Ascending aorta (tissue), 2 donors: ENCODE measurements at places on chromosomes 7 and 10. TPM values are rescaled to one million over a fixed set of nuclear protein-coding genes. Genes with fewer than 3 reads are reported as not detected.
A peak's percentile ranks its signal among the peaks of the same experiment; 100 is the strongest.

The GIMAP8 gene
- 28.3 TPM for total RNA-seq

The AOC1 gene
- 0.75 TPM for total RNA-seq

The DGKI gene
- 13.4 TPM for total RNA-seq

The GCC1 gene
- 11.2 TPM for total RNA-seq

The HECW1 gene
- not detected for total RNA-seq

GRCh38 chr7:27235387-27236311, 7.0 kb upstream of the EVX1 start:
- peak overlapping the region; percentile 44 for H3K4me3 ChIP-seq
- H3K27ac ChIP-seq: no peak overlapping the region
- peaks cover 13% of the 10 kb centered on the region for H3K27me3 ChIP-seq
- H3K36me3 ChIP-seq: no peaks in the 10 kb centered on the region
- no peak for DNase-seq

DNA sequence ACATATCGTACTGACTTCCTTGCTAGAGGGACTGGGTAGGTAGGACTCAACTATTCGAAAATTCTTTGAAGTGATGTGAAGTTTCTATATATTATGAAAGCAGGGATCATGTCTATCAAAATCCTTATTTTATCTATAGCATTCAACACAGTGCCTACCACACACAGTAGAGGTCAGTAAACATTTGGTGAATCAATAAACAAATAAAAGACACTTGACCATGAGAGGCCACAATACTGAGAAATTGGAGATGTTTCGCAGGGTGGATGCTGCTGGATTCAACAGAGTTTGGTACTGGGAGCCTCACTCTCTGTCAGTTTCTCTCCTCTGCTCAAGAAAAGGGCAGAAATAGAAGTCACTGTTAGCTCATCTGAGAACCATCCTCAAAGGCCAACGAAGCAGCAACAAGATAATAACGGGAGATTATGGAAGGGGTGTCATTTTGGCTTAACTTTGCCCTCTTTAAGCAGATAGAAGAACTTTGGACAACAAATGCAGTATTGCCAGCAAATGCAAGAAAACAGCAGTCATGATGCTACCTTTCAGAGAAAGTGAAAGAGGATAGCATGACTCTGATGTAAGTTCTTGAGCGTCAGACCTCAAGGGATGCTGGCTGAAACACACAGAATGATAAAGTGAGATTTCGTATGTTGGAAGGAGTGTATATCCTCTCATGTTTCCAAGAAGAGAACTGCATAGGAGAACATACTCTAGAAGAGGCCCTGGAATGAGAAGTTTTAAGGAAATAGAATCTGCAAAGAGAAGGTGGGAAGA, 107.6 kb downstream of the SEMA3E start:
- no peak overlapping the region for H3K4me3 ChIP-seq

DNA sequence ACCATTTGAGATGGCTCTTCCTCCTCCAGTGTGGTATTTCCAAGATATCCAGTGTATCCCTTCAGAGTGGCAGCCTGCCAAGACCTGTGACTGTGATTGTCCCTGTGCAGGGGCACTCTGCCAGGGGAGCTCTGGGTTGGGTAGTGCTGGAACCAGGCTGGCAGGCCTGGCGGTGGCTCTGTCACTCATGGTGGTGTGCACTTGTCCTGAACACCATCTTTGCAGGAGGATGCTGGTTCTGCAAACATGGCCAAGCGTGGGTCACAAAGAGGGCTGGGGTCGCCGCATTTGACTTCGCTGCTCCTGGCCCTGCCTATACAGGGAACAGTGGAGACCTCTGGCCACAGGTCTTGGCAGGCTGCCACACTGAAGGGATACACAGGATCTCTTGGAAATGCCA, 205.2 kb downstream of the PRPF18 start:
- H3K36me3 ChIP-seq: no peaks in the 10 kb centered on the region
- DNase-seq: no peak
- H3K4me1 ChIP-seq: peaks cover 14% of the 10 kb centered on the region
- no peak overlapping the region for H3K27ac ChIP-seq
- H3K4me3 ChIP-seq: no peak overlapping the region
- H3K27me3 ChIP-seq: no peaks in the 10 kb centered on the region

GRCh38 chr10:132148261-132149251, 38.2 kb upstream of the DPYSL4 start:
- H3K36me3 ChIP-seq: no peaks in the 10 kb centered on the region
- no peak overlapping the region for H3K4me3 ChIP-seq
- H3K27ac ChIP-seq: no peak overlapping the region
- no peak for DNase-seq

- no peak overlapping the region for H3K27ac ChIP-seq
- no peaks in the 10 kb centered on the region for H3K36me3 ChIP-seq
- no peaks in the 10 kb centered on the region for H3K27me3 ChIP-seq
- no peaks in the 10 kb centered on the region for H3K4me1 ChIP-seq
These were observed 87.3 kb upstream of the CACUL1 start for GRCh38 chr10:118841881-118842605.

DNA sequence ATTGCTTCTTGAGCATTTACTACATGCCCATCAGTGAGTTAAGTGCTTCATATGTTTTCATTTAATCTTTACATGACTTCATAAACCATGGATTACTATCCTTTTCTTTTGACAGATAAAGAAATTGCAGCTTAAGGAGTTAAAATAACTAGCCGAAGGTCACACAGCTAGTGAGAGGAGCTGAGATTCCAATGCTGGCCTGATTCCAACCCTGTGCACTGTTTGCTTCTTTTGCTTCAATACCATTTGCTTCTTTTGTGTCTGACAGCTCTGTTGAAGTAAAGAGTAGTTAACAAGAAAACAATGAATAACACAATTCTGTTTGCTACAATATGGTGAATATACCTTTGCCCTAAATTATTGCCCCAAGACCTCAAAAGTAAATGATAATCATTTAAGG, 132.4 kb downstream of the GRM3 start:
- no peaks in the 10 kb centered on the region for H3K27me3 ChIP-seq
- no peak overlapping the region for H3K4me3 ChIP-seq
- H3K27ac ChIP-seq: no peak overlapping the region
- no peak for DNase-seq

- H3K4me1 ChIP-seq: no peaks in the 10 kb centered on the region
- no peak overlapping the region for H3K27ac ChIP-seq
- DNase-seq: no peak
- H3K36me3 ChIP-seq: no peaks in the 10 kb centered on the region
- H3K27me3 ChIP-seq: no peaks in the 10 kb centered on the region
These were observed 386.5 kb upstream of the PFKP start for GRCh38 chr10:2680821-2681220.

GRCh38 chr7:146874722-146875121, 758.1 kb downstream of the CNTNAP2 start:
- H3K4me3 ChIP-seq: no peak overlapping the region
- no peaks in the 10 kb centered on the region for H3K36me3 ChIP-seq
- H3K27me3 ChIP-seq: no peaks in the 10 kb centered on the region
- H3K27ac ChIP-seq: no peak overlapping the region
- DNase-seq: no peak
- H3K4me1 ChIP-seq: no peaks in the 10 kb centered on the region

DNA sequence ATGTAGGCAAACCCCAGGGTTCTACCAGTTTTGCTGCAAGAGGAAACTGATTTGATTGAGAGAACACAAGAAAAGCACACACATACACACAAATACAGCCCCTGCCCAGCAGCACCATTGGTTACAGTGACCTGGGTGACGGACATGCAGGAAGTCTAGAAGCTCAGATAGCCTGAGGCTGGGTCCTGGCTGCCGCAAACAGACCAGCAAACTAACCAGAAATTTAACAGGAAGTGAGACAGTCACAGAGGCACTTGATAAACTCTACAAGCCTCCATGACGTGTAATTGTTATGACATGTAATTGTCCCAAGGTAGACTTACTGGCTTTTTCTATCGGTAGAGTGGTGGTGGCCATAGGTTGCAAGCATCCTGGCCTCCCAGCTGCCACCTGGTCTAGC, 58.9 kb downstream of the PRKAR2B start:
- no peak overlapping the region for H3K4me3 ChIP-seq
- no peaks in the 10 kb centered on the region for H3K27me3 ChIP-seq
- H3K27ac ChIP-seq: no peak overlapping the region
- no peaks in the 10 kb centered on the region for H3K36me3 ChIP-seq
- DNase-seq: no peak
- no peaks in the 10 kb centered on the region for H3K4me1 ChIP-seq

GRCh38 chr7:139125657-139126056, 16.1 kb upstream of the ZC3HAV1 start:
- no peak for DNase-seq
- no peak overlapping the region for H3K4me3 ChIP-seq
- no peaks in the 10 kb centered on the region for H3K27me3 ChIP-seq
- H3K4me1 ChIP-seq: no peaks in the 10 kb centered on the region
- no peaks in the 10 kb centered on the region for H3K36me3 ChIP-seq
- no peak overlapping the region for H3K27ac ChIP-seq
